Right atrium auricular region (tissue), 2 donors: ENCODE measurements at places on chromosomes 12 and 14. TPM values are rescaled to one million over a fixed set of nuclear protein-coding genes. Genes with fewer than 3 reads are reported as not detected.
A peak's percentile ranks its signal among the peaks of the same experiment; 100 is the strongest.

- no peak for DNase-seq
Measured at GRCh38 chr14:67859169-67859749, 39.7 kb downstream of the RAD51B start.

DNA sequence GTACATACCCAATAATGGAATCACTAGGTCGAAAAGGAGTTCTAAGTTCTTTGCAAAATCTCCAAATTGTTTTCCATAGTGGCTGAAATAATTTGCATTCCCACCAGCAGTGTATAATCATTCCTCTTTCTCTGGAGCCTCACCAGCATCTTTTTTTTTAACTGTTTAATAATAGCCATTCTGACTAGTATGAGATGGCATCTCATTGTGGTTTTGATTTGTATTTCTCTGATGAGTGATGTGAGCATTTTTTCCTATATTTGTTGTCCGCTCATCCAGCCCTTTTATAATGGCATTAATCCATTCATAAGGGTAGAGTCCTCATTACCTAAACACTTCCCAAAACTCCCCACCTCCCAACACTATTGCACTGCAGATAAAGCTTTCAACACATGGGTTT, 278.3 kb downstream of the SEC23A start:
- no peak for DNase-seq

DNA sequence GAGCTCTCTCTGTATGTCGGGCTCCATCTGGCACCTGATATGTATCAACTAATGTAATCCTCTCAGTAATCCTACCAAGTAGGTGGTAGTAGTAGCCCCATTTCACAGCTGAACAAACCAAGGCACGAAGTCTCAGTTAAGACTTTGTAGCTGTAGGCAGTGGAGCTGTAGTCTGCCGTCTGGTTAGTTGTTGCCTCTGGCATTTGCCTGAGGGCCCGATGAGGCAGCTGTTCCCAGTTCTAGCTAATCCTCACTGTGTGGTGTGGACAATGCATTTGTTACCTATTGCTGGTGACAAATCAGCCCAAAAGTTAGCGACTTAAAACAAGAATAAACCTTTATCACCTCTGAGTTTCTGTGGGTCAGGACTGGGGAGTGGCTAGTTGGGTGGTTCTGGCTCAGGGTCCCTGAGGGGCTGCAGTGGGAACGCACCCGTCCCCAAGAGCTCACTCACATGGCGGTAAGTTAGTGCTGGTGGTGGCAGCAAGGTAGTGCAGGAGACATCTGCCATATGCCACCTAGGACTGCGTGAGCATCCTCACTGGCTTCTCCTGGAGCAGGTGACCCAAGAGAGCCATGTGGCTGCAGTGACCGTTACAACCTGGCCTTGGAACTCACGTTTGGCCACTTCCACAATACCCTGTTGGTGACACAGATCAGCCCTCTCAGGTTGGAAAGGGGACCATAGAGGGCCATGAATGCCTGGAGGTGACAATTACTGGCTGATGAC, 5.6 kb downstream of the AACS start:
- no peak for DNase-seq

DNA sequence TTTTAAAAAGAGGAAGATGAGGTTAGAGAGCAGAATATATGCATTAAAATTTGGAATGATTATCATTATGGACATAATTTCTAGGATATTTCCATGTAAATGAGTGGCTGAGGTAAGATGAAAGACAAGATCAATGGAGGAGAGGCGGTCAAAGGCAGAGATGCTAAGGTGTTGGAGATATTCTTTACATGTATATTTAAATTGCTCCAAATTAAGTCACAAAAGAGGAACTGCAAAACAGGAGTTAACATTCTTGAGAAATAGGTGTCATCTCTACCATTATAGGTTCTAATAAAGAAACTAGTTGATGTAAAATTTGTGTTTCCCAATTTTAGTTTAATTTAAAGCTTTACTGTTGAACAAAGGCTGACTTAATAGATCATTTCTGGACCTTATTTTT, 268.5 kb upstream of the PPFIA2 start:
- no peak for DNase-seq

- DNase-seq: no peak
Measured at GRCh38 chr12:21656905-21657325, 727 bp downstream of the LDHB start.

DNA sequence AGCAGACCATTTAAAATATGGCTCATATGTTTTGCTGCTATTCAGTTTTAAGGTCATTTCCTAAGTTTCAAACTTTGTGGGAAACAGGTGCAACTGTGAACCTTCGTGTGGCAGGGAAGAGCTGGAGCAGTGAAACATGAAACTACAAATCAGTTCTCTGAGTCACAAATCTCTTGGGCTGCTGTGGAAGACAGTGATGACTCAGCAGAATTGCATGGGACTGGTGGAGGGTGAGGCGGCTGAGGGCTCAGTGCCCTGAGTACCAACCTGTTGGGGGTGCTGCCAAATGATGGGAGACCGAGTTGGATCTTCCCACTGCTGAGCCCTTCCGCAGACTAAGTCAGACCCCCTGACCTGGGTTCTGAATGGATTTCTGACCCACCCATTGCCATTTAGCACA, 8.4 kb upstream of the CALM1 start:
- DNase-seq: no peak

GRCh38 chr14:71714225-71714624, 218.0 kb upstream of the RGS6 start:
- no peak for DNase-seq

DNA sequence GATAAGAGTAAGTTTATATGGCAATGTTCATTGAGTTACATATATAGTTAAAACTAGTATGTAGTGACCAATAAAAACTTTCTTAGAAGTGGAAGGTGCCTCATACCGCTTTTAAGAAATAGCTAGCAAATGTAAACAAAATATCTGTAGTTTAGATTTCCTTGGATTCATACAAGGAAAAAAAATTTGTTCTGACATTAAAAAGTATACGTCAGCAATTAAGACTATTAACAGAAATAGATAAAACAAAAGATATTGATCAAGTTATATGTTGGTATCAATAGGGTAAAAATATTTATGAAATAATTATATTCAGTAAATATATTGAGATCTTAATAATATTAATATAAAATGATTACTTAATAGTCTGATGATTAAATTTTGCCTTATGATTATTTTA, 718.8 kb upstream of the LRFN5 start:
- no peak for DNase-seq

- DNase-seq: no peak
Measured at GRCh38 chr12:8916154-8916553, 1.8 kb downstream of the PHC1 start.

DNA sequence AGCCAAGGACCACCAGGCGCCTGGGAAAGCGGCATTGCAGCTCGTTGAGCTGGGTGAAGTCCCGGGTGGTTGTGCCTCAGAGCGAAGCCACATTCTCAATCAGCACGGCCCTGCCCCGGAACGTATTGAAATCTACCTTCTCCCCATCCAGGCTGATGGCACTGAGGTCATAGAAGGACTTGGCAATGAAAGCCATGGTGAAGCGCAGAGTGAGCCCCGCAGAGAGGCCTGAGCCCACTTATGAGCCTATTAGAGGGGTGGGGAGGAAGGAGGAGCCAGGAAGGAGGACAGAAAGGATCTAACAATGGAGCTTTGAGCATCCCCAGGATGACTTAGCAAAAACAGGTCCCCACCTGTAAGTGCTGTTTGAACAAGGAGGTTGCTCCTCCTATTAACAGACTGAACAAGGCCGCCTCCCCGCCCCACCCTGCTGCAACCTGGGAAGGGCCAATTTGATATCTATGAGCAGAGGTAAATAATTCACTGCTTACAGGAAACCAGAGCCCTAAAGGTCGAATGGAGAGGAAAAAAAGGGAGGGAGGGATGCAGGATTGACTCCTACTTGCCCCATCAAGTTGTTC, at the start of gene GPX2:
Gene GPX2 (minus strand): TSS at position 215 of the 581 bp plus-strand sequence. CDS start 19 bp downstream, at position 196.
- peak; percentile 46 for DNase-seq

GRCh38 chr12:102487226-102487625, 6.9 kb upstream of the IGF1 start:
- DNase-seq: no peak

DNA sequence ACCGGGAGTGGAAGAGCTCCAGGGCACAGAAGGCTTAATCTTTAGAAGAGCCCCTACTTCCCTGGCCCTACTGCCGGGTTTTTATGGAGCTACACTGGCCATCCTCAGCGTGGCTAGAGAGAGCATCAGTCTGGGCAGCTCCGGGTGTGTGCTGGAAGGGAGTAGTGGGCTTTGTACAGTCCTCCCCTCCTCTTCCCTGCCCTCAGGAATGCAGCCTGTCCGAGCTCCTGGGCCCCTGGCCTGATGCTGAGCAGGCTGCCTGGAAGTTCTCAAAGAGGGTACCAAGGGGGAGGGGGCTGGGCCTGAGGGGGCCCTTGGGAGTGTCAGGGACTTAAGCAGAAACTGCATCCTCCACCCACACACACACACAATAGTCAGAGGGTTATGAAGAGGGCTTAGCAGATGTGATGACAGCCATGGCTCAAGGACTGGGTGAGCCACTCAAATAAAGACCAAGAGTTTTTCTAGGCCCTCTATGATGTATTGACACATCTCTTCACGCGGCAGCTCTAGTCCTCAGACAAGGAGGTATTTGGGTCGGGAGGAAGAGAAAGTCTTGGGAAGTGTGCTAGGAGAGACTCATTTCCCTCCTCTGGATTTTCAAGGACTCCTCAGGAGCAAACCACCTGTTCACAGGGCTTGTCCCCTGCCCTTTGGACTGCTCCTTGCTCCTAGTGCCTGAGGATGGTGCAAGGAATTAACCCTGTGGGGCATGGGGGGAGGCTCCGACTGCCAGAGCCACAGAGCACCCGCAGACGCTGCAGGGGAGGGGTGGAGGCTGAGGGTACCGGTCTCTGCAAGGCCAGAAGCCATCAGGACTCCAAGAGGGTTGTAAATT, 16.5 kb upstream of the FIGNL2 start:
- DNase-seq: no peak

GRCh38 chr14:100306998-100307765, 938 bp upstream of the SLC25A29 start:
- DNase-seq: no peak

DNA sequence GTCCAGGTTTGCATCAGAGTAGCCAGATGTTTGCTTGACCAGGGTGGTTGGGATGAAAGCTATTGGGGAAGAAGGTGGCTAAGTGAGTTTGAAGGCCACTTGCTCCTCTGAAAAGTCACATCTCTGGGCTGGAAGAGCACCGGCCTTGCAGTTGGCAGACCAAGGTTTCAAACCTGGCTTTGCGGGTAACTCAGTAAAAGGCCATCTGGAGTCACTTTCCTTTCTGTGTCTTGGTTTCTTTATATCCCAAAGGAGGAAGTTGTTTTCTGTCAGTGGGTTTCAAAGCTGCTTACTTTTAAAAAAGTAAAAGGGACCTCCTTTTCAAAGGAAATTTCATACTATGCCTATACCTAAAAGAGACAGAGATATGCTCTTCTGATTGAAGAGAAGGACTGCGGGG, 26.2 kb upstream of the CMA1 start:
- DNase-seq: no peak

- DNase-seq: no peak
Measured at GRCh38 chr14:39446131-39446744, 14.0 kb upstream of the FBXO33 start.

LRFN5 gene
- total RNA-seq: 0.26 TPM

FITM1 gene
- 180 TPM for total RNA-seq

KRT6C gene
- not detected for total RNA-seq

GALNT6 gene
- 1.3 TPM for total RNA-seq

LGR5 gene
- 0.31 TPM for total RNA-seq

FLVCR2 gene
- 2.2 TPM for total RNA-seq
